MCF 10A (cell line): ENCODE measurements at places on chromosomes 5 and 9.
A peak's percentile ranks its signal among the peaks of the same experiment; 100 is the strongest.

GRCh38 chr5:150398722-150399523 lies 13.8 kb downstream of the CD74 start:
- no peak for DNase-seq

DNA sequence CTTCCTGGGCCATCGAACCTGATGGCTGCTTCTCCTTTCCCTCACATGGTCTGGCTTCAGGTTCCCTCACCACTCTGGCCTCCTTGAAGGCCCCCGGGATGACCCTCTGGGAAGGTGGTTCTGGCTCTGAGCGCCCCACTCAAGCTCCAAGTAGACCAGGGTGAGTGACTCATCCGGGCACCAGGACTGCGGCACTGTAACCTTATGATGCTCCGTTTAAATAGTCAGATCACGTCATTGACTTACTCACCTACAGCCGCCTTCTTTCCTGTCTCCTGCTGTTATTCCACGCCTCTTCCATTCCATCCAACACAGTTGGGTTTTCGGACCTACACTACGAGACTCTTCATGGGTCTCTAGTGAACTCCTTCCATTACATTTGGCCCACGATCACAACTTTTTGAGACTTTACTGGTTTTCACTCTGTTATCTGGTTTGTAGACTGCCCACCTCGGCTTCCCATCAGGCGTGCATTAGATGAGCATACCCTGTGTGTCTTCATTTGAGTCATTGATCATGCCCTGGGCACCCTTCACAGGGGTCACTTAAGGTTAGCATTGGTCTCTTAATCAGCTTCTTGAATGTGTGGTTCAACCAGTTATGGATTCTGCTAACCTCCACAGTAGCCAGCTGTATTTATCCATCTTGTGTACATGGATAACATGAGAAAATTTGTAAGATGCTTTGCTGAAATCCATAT lies 138.8 kb upstream of the LMX1B start:
- DNase-seq: peak; percentile 83

DNA sequence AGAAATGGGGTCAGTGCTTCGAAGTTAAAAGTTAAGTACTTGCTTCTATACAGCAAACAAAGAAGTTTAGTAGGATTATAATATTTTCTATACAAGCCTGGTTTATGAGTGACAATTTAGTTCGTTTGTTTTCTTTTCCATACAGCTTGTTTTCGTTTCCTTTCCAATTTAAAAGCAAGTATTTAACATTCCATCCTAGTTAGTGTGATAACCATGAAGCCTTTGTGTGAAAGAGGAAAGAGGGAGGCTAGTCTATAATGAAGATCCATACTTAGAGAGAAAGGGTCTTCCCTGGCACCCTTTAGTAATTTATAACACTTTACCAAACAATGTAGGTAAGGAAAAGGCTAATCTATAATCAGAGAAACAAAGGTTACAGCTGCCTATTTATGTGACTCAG lies 51.0 kb downstream of the SLC1A1 start:
- no peak for DNase-seq

- no peak for DNase-seq
Observed at GRCh38 chr5:149550594-149551226, 529 bp downstream of the CSNK1A1 start.
